ENCODE measurements at places on chromosomes 3 and 15. TPM values are rescaled to one million over a fixed set of nuclear protein-coding genes. Genes with fewer than 3 reads are reported as not detected.

CCDC80 gene
- 0.08 TPM for total RNA-seq

DNA sequence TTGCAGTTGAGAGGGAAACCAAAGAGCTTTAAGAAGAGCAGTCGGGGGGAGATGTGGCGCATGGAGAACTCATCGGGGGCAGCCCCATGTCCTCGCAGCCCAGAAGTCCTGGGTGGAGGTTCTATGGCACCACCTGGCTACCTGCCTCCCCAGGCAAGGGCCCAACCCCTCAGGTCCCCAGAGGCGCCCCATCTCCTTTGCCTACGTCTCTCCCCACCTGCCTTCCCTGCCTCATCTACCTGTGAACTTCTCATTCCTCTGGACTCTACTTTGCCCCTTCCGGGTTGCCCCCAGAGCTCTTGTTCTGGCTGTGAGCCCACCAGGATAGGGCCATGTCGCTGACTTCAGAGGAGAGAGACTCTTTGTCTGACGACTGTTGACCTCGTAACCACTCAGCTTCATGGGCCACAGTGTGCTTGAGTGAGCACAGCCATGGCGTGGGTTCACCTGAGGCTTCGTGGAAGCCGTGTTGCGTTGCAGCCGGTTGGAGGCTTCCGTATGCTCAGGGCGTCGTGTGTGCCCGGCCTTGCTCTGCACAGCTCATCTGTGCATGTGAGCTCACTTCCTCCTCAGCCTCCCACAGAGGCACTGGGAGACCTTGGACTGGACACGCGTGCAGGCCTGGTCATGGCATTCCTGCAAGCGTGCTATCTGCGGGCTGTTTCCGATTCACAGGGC, 13.4 kb downstream of the APBA2 start:
- no peak for DNase-seq
- no peak overlapping the region for H3K27ac ChIP-seq
- H3K4me3 ChIP-seq, result no peak overlapping the region
- no peaks in the 10 kb centered on the region for H3K36me3 ChIP-seq
- no peaks in the 10 kb centered on the region for H3K27me3 ChIP-seq

DNA sequence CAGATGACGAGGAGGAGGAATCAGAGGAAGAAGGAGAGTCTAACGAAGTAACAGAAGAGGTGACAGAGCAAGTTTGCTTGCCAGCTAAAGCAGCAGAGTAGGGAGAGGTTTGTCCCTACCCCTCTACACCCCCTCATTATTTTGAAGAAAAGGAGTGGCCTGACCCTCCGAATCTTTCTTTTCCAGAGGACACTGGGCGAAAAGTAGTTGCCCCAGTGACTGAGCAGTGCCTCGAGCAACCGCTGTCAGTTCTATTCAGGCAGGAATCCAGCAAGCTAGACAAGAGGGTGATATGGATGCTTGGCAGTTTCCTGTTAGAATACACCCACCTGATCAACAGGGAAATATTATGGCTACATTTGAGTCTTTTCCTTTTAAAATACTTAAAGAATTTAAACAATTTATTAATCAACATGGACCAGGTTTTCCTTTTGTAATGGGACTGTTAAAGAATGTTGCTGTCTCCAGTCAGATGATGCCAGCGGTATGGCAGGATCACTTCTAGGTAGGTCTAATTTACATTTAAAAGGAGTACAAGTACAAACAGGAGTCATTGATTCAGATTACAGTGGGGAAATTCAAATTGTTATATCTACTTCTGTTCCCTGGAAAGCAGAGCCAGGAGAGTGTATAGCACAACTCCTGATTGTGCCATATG, 31.9 kb upstream of the ACVR2B start:
- no peak overlapping the region for H3K27ac ChIP-seq
- H3K36me3 ChIP-seq, result no peaks in the 10 kb centered on the region
- no peak for DNase-seq
- H3K4me1 ChIP-seq, result peaks cover 5% of the 10 kb centered on the region

DNA sequence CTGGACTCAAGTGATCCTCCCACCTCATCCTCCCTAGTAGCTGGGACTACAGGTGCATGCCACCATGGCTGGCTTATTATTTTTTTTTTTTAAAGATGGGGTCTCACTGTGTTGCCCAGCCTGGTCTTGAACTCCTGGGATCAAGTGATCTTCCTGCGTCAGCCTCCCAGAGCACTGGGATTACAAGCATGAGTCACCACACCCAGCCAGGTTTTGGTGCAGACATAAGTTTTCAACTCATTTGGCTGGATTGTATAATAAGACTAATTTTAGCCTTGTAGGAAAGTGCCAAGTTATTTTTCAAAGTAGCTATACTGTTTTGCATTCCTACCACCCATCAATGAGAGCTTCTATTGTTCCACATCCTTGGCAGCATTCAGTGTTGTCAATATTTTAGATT, 32.1 kb downstream of the BUB1B start:
- DNase-seq, result no peak
- no peaks in the 10 kb centered on the region for H3K36me3 ChIP-seq
- H3K27me3 ChIP-seq, result no peaks in the 10 kb centered on the region
- no peak overlapping the region for H3K27ac ChIP-seq

DNA sequence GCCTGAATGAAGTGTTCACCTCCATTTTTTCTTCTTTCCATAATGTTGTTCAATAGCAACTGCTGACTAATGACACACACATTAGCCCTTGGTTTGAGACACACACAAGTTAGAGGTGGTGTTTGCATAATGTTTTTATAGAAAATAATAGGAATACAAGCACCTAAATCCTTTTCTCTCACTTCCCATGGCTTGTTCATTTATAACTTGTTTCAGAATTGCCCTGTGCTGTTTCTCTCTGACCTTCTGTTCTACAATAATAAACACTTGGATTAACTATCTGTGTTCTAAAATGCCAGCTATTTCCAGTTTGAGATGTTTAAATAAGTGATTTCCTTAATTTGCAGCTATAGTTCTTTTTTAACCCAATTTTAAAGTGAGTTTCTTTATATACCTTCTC, 525.1 kb upstream of the ROBO2 start:
- no peaks in the 10 kb centered on the region for H3K4me1 ChIP-seq
- no peak for DNase-seq
- no peaks in the 10 kb centered on the region for H3K36me3 ChIP-seq

GRCh38 chr3:51718547-51719409, 11.9 kb downstream of the GRM2 start:
- H3K4me1 ChIP-seq, result peaks cover 16% of the 10 kb centered on the region
- no peak overlapping the region for H3K27ac ChIP-seq
- H3K4me3 ChIP-seq, result no peak overlapping the region
- H3K27me3 ChIP-seq, result no peaks in the 10 kb centered on the region
- H3K36me3 ChIP-seq, result no peaks in the 10 kb centered on the region

Data from natural killer cell (primary cell).